ENCODE measurements at places on chromosomes 2 and 18. TPM values are rescaled to one million over a fixed set of nuclear protein-coding genes. Genes with fewer than 3 reads are reported as not detected.

The M1AP gene
- under 0.01 TPM for total RNA-seq

The FKBP7 gene
- 30.3 TPM for total RNA-seq

The CCL20 gene
- 1.0 TPM for total RNA-seq

The CERKL gene
- total RNA-seq = not detected

The ATP8B1 gene
- total RNA-seq = 2.9 TPM

The LOXHD1 gene
- total RNA-seq = not detected

The BUB1 gene
- total RNA-seq = 141 TPM

The CPO gene
- total RNA-seq = not detected

The SGPP2 gene
- not detected for total RNA-seq

The RNU2-63P gene
- under 0.01 TPM for total RNA-seq

The TRIM43 gene
- total RNA-seq = not detected

The LYPD6B gene
- not detected for total RNA-seq

The KIAA2012 gene
- not detected for total RNA-seq

The GAREM1 gene
- total RNA-seq = 12.0 TPM

The VWC2L gene
- not detected for total RNA-seq

The MERTK gene
- 12.3 TPM for total RNA-seq

The SLC40A1 gene
- total RNA-seq = 0.36 TPM

The G6PC2 gene
- not detected for total RNA-seq

The TSPYL6 gene
- not detected for total RNA-seq

The CTAGE1 gene
- total RNA-seq = not detected

The DNAJC5G gene
- total RNA-seq = not detected

The RESP18 gene
- total RNA-seq = not detected

The TCF7L1 gene
- total RNA-seq = 2.8 TPM

The SLC16A14 gene
- not detected for total RNA-seq

The AQP4 gene
- total RNA-seq = not detected

The CDK5R2 gene
- total RNA-seq = under 0.01 TPM

The EPHA4 gene
- total RNA-seq = 36.0 TPM
